ENCODE measurements at places on chromosomes 7 and 10.

DNA sequence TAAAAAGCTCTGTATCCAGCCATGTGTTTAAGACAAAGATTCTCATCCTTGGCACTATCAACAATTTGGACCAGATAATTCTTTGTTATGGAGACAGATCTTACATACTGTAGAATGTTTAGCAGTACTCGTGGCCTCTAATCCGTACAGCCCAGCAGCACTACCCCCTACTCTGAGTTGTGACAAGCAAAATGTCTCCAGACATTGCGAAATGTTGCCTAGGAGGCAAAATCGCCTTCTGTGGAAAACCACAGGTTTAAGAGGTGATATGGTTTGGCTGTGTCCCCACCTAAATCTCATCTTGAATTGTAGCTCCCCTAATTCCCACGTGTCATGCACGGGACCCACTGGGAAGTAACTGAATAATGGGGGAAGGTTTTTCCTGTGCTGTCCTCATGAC, 186.7 kb downstream of the CHCHD3 start:
- DNase-seq = no peak

DNA sequence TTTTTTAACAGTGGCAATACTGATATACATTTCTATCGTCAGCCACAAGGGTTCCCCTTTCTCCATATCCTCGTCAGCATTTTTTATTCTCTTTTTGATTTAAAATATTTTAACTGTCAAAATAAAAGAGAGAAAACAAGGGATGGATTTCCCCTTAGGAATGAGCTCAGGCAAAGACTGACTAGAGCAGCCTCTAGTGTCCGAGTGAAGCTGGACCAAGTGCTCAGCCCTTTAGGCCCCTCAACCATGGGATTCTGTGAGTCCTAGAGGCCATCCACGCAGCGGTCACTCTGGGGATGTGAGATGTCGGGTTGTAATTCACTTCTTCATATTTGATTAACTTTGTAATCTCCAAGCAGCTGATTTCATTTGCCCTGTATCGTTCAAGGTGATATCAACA, 137.4 kb upstream of the RNF32 start:
- DNase-seq = no peak

GRCh38 chr7:155458878-155459699, 1.2 kb downstream of the EN2 start:
- no peak for DNase-seq

GRCh38 chr7:128755075-128755818, 16.1 kb downstream of the CALU start:
- DNase-seq = no peak

GRCh38 chr10:87852089-87852488, 11.2 kb downstream of the KLLN start:
- no peak for DNase-seq

DNA sequence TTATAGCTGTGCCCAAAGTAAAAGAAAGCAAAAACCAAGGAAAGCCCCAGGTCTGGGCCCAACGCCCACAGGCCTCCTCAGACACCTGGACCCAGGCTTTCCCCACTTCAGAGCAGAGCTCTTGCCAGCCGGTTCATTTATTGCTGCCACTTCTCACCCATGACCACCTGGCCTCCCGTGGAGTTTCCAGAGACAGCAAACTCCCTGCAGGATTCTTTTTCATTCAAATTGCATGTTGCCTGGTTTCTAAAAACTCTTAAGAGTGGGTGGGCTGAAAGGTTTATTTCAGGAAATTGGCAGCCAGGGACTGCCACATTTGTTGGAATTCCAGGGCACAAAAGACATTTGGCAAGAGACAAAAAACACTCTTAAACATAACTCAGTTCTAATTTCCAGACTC, 4.7 kb downstream of the VOPP1 start:
- DNase-seq = no peak

DNA sequence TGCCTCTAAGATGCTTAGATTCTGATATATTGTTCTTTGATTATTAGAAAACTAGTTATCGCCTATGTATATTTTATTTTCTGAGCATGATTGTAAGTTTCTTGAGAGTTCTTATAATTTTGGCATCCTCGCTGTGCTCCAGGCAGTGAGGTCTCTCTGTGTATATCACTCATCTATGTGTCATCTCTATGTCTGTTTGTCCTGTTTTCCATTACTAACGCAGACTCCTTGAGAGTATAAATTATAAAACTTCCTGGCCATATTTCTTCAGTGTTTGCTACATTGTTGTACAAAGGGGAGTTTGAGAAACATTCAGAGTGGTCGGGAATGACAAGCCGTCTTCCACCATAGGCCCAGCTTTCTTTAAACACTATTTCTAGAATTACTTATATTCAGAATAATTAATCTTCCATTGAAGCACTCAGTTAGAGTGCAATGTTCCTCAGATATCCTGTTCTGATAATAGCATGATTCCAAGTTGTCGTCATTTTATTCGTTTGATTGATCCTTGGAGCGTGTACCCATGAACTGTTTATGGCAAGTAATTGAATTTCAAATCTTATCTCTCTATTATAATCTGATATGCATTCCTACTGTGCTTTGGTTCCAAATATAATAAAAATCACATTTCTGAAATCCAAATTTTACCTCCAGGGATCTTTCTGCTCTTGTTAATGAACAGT, 206.6 kb downstream of the BAMBI start:
- no peak for DNase-seq

- peak; percentile 78 for DNase-seq
These were observed 40.3 kb downstream of the ZC3HC1 start for GRCh38 chr7:130010689-130011412.

DNA sequence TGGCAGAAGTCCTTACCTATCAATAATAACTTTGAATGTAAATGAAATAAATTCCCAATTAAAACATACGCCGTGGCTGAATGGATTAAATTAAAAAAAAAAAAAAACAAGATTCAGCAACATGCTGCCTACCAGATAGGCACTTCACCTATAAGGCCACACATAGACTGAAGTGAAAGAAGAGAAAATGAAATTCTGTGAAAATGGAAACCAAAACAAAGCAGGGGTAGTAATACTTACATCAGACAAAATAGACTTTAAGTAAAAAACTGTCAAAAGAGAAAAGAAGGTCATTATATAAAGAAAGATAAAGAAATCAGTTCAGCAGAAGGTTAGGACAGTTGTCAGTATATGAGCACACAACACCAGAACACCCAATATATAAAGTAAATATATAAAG, 55.3 kb downstream of the TCAF1 start:
- DNase-seq = no peak

DNA sequence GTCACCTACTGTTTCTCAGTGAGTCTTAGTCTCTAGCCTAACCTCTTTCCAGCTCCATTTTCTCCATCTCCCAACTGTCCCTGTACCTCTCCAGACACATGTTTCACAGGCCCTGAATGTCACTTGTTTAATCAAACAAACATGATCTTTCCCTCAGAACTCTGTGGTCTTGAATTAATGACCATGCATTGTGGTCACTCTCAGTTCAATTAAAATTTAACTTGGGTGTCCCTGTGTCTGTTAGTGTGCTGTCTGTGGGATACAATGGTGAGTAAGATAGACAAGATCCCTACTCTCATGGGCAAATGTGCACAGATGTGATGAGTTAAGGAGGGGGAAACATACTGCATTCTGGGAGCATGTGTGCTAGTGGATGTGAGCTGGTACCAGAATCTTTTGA, 65.0 kb downstream of the RBM33 start:
- no peak for DNase-seq

DNA sequence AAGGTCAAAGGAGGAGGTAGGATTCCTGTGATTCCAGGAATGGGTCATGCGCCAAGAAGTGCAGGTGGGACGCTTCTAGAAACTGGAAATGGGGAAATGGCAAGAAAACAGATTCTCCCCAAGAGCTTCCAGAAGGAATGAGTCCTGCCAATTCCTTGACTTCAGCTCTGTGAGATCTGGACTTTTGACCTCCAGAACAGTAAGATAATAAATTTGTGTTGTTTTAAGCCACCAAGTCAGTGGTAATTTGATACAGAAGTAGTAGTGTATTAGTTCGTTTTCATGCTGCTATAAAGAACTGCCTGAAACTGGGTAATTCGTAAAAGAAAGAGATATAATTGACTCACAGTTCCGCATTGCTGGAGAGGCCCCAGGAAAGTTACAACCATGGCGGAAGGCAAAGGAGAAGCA, 178.6 kb upstream of the GALNT17 start:
- DNase-seq = no peak

GRCh38 chr7:38147005-38147404, 31.0 kb upstream of the STARD3NL start:
- DNase-seq = no peak

DNA sequence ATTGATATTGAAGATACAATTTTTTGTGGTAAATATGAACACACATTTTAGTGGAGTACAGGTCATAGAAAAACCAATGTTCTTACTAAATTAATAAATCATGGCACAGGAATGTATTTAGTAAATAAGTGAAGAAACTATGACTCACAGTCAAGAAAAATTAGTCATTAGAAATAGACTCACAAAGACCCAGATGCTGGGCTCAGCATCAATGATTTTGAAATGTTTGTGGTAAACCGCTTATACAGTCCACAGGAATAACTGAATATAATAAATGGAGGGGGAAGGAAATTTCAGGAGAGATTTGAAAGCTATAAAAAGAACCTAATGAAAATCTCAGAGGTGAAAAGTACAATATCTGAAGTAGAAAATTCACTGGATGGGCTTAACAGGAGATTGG, 138.3 kb upstream of the ADCY1 start:
- DNase-seq = no peak

DNA sequence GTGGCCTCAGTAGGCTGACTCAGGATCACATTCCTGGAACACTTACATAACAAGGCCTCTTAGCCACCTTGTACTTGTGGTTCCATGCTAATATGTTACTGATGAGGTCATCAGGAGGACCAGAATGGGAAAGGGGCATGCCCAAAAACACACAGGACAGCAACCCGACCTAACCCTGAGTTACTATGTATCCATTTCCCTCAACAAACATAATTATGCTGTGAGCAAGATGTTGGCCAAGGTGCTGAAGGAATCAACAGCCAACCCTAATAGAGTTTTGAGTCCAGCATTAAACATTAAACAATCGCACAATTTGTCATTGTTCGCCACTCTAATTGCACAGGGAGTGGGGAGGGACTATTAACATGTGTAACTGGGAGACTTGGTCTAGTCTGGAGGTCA, 129.4 kb downstream of the PLPP4 start:
- no peak for DNase-seq

DNA sequence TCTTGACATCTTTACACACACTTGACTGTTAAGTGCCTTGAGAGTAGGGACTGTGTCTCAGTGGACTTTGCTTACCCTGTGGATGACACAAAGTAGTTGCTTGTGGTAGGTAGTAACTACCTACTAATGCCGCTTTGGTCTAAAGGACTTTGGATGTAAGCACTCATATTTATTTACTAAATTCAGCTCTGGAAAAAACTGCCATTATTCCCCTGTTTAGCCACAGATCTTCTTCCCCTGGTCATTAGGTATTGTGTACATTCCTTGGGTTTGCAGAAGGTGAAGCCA, 2.8 kb upstream of the VDAC2 start:
- DNase-seq = no peak

- no peak for DNase-seq
These were observed 18.8 kb downstream of the IFIT3 start for GRCh38 chr10:89346405-89347254.

- no peak for DNase-seq
These were observed 127.5 kb downstream of the COL28A1 start for GRCh38 chr7:7408001-7408770.

DNA sequence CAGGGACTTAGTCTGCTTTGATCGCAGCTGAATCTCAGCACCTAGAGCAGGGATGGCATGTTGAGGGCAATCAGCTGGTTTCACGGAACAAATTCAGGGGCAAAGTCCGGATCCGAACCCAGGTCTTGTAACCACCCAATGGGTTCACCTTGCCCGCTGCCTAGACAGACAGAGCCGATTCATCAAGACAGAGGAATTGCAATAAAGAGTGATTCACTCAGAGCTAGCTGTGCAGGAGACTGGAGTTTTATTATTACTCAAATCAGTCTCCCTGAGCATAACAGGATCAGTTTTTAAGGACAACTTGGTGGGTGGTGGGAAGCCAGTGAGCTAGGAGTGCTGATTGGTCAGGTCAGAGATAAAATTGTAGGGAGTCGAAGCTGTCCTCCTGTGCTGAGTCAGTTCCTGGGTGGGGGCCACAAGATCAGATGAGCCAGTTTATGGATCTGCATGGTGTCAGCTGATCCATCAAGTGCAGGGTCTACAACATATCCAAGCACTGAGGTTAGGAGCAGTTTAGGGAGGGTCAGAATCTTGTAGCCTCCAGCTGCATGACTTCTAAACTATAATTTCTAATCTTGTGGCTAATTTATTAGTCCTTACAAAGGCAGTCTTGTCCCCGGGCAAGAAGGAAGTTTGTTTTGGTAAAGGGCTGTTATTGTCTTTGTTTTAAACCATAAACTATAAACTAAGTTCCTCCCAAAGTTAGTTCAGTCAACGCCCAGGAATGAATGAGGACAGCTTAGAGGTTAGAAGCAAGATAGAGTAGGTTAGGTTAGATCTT, 43.5 kb upstream of the CHST3 start:
- DNase-seq = no peak

DNA sequence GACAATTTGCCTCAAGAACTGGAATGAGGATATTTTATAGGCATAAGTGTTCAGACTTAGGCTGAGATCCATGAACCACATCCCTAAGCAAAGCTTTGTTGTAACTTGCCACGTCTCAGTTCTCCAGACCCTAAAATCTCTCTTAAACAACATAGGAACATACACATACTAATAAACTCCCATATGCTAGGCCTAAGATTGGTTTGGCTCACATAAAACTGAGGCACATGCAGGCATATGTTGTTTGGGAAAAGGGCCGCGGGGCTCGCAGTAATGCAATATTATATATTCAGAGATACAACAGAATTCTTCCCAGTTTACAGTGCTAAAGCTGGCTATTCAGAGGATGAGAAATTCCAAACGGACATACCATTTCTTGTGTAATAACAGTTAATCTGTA, 61.0 kb downstream of the DOCK4 start:
- DNase-seq = no peak

DNA sequence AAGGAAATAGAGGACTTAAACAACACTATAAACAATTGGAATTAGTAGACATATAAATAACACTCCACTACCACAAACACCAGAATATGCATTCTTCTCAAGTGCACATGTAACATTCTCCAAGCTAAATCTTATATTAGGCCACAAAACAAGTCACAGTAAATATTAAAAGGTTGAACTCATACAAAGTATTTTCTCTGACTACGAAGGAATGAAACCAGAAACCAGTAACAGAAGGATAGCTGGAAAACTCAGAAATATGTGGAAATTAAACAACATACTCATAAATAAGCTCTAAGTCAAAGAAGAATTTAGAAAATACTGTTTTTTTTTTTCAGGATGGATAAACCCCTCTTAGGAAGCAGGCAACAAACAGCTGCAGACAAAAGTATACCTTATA, 77.4 kb upstream of the IGFBP3 start:
- DNase-seq = no peak

DNA sequence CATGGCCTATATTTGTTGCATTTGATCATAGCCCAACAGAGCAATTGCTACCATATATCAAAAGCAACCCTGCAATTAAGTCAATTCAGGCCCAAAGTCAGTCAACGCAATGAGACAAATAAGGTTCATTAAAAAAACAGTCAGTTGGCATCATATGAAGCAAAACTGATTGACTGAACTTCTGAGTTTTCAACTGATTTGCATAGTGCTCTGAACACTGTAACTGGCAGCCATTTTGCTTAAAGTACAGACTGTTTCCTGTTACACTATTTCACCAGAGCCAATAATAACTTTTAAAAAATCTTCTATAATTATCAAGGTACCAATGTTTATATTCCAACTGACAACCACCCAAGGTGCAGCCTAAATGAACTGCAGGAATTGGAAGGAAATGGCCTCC, 68.4 kb upstream of the RAPGEF5 start:
- DNase-seq = no peak

Data from stimulated activated CD4-positive, alpha-beta T cell treated with anti-CD3 and anti-CD28 coated beads, Interleukin-4, amount 100 ng/mL, for 4 hours (primary cell).